GM23338 (cell line): ENCODE measurements at places on chromosomes 7 and 10. TPM values are rescaled to one million over a fixed set of nuclear protein-coding genes. Genes with fewer than 3 reads are reported as not detected.

DNA sequence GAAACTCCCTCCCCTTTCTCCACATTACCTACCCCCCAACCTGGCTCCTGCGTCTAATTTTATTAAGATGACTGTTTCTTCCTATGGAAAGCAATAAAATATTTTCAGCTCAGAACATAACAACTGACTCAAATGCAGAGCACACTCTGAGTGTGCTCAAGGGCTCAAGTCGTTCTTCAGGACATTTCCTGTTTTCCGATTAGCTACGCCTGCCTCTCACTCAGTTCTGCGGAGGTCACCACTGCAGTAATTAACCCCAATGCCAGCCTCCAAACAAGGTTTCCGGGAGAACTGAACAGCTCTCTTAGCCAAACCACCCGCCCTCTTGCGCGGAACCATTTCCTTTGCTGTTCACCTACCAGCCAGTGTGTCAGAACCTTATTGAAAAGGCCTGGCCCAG lies 19.3 kb downstream of the MYOF start:
- no peak for DNase-seq

GRCh38 chr7:23123007-23123406 lies 17.4 kb downstream of the KLHL7 start:
- no peak for DNase-seq

CARD11 gene
- total RNA-seq: 29.0 and 32.9 TPM in 2 replicates

GRCh38 chr10:43389867-43390266 lies 18.4 kb downstream of the FXYD4 start:
- no peak for DNase-seq

- DNase-seq: no peak
These were observed 146.8 kb downstream of the OTUD1 start for GRCh38 chr10:23585666-23586065.

DNA sequence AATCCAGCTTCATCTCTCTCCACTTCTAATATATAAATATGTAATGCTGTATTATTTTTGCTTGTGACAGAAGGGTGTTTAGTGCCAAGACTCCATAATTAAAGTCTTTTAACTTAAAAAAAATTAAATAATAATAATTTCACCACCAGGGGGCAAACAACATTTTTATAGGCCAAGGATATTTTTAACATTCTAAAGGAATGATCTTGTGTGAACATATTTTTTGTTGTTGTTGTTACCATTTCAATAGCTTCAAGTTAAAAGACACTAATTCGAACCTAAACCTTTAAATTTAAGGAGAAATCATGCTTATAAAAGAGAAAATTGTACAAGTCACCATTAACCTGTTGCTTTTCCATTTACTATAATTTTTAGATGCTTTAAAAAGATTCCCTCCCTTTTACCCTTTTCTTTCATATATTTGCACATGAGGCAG lies 7.5 kb upstream of the DNAJC1 start:
- DNase-seq: peak; percentile 38

GRCh38 chr10:101609481-101609880 lies 21.4 kb downstream of the DPCD start:
- no peak for DNase-seq

DNA sequence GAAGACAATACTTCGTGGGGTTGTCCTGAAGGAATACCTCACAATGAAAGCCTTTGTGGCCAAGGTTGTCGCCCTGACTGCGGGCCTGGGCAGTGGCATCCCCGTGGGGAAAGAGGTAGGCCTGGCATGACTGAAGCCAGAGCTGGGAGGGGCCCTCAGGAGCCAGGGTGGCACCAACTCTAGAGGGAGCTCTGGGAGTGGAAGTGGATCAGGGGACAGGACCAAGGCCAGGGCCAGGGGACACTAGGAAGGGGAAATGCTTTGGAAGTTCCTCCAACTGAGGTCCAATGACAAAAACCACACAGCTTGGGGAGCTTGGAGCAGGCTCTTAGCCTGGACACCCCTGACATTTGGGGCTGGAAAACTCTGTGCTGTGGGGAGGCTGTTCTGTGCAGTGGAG lies 5.8 kb downstream of the CLCN1 start:
- no peak for DNase-seq

DNA sequence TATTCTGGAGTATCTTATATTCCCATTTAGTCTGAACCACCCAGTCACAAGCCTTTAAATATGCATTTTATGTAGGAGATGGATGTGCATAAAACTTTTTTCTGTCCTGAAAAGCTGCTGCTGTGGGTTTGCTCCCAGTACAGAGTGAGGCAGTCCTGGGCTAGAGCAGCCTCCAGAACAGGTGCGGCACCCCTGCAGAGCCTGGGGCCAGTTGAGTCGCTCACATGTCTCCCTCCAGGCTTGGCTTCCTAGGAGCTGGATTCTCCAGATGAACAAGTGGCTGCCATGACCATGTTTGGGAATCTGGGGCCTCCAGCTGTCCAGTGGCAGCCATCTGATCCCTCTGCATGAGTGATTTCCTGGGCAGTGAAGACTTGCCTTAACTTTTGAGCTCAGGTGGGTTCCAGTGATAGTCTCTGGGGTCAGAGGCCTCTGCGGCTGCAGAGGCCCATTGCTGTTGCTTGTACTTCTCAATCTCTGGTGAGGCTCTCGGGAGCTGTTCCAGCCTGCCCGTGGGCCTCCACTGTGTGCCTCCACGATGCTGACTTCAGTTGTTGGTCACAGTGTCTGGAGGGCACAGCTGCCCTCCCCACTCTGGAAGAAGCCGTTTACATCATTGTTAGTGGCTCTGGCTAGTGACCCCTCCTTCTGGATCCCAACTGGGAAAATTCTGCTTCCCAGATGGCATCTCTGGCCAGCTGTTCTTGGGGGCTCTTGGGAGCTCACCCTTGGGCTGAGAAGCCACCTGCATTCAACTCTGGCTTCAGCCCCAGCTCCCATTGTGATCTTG lies 120.4 kb downstream of the EMX2 start:
- no peak for DNase-seq

- no peak for DNase-seq
These were observed 448 bp upstream of the PTER start for GRCh38 chr10:16436367-16436757.

- DNase-seq: no peak
These were observed 851.8 kb downstream of the XPNPEP1 start for GRCh38 chr10:109071539-109071938.

- DNase-seq: no peak
These were observed 48.3 kb downstream of the PROSER2 start for GRCh38 chr10:11871466-11871865.

GRCh38 chr10:99085358-99085757 lies 150.3 kb downstream of the HPSE2 start:
- no peak for DNase-seq

DNA sequence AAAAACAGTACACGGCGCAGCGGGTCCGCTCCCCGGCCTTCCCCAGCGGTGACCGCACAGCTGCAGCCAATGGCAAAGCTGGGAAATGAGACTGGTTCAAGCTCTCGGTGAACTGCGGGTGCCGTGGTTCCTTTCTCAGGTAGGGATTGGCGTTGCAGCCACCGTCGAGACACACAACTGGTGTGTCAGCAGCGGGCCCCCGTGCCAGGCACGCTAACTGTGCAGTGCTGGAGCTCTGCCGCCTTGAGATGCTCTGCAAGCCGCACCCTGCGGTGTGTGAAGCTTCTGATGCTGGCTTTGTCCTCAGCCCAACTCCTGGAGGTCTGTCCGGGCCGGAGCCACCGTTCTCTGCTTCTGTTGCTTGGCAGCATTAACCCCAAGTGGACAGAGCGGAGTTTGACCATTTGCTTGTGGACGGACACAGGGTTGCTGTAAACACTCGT lies 20.6 kb upstream of the NKX6-2 start:
- no peak for DNase-seq

GRCh38 chr7:99143853-99144672 lies at the start of gene SMURF1:
Gene SMURF1 (minus strand): TSS chr7:99144108. CDS start chr7:99143780, 328 bp downstream.
- peak; percentile 78 for DNase-seq

- no peak for DNase-seq
These were observed 45.0 kb upstream of the PRR15 start for GRCh38 chr7:29518616-29519015.

CAV1 gene
- 16.0 and 22.5 TPM in 2 replicates for total RNA-seq

GRCh38 chr10:75281974-75282373 lies 46.2 kb upstream of the COMTD1 start:
- DNase-seq: no peak

VDAC2 gene
- total RNA-seq: 242 and 282 TPM in 2 replicates

DNA sequence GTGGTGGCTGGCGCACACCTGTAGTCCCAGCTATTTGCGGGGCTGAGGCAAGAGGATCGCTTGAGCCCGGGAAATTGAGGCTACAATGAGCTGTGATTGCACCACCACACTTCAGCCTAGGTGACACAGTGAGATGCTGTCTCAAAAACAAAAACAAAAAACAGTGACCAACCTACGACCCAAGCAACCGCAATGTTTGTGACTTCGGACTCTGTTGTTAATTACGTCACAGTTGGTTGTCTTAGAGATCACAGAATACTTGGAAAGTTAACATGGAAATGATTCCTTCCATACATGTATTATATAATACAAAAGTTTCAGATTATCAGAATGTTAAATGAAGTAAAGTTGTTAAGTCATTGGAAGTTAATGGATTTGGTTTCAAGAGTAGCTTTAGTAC lies 106.2 kb downstream of the REEP3 start:
- no peak for DNase-seq

GRCh38 chr10:633279-634245 lies 55.9 kb downstream of the DIP2C start:
- DNase-seq: no peak

- peak; percentile 91 for DNase-seq
These were observed 421.4 kb downstream of the SDK1 start for GRCh38 chr7:3722396-3722922.

GLCCI1 gene
- total RNA-seq: 15.5 and 15.7 TPM in 2 replicates

DNA sequence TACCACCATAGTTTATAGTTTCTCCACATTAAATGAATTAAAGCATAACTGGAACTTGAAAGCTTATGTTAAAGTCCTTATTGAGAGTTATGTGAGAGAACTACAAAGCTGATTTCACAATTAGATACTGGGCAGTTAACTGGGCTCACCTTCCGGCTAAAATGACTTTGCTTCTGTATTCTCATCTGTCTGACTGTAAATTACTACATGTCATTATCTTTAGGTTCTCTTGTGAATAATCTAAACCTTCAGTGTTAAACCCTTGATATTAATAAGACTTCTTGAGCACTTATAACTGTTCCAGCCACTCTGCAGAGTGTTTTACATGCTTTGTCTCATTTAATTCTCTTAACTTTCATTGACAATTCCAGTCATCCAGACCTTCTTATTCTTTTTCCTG lies 3.9 kb downstream of the KLHL7 start:
- no peak for DNase-seq

TLX1 gene
- total RNA-seq: not detected in 2 replicates

DNA sequence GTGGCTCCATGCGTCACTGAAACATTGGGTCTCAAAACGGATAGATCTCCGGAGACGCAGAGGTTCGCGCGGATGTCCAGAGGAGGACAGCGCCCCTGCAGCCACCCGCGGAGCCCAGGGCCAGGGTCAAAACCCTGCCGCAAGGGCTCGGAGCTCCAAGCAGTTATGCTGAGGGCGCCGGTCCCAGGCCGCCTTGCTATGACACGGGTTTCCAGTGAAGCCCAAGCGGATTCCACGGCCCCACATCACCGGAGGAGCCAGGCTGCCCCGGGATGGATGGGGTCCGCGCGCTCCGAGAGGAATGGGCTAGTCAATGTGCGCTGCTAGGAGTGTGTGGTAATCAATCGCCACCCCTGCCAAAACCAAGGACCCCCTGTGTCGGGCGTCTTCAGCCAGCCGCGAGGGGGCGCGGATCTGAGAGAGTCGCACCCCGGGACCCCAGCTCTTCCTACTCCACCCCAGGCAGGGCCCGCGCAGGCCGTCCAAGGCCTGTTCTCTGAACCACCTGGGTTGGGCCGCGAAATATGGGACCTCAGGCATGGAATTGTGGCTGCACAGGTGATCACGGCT lies 5.6 kb upstream of the EMX2 start:
- DNase-seq: peak; percentile 76

DNA sequence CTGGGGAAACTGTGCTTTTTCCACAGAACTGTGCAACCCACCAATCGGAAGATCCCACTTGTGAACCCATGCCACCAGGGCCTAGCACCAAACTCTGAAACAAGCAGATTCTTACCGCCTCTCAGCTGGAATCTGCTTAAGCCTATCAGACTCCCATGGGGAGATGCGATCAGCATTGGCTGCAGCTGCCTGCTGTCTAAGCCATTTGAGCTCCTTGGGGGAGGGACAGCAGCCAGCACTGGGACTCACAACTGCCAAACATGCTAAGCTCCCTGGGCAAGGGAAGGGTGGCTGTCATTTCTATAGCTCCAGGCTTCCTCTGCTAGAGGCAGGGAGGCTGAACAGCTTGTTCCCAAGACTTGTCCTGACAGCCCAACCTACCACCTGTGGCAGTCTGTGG lies 283.8 kb downstream of the CDK14 start:
- DNase-seq: no peak

TAS2R60 gene
- total RNA-seq: 4.0 and 5.0 TPM in 2 replicates

SLIT1 gene
- total RNA-seq: 1.7 and 2.0 TPM in 2 replicates

RNF148 gene
- 0.23 and 2.2 TPM in 2 replicates for total RNA-seq

TMEM236 gene
- total RNA-seq: 0.03 and 0.04 TPM in 2 replicates

OR2A12 gene
- not detected in 2 replicates for total RNA-seq

CRHR2 gene
- total RNA-seq: 0.14 and 0.23 TPM in 2 replicates

- no peak for DNase-seq
These were observed 967 bp downstream of the ADARB2 start for GRCh38 chr10:1736144-1736971.

DNA sequence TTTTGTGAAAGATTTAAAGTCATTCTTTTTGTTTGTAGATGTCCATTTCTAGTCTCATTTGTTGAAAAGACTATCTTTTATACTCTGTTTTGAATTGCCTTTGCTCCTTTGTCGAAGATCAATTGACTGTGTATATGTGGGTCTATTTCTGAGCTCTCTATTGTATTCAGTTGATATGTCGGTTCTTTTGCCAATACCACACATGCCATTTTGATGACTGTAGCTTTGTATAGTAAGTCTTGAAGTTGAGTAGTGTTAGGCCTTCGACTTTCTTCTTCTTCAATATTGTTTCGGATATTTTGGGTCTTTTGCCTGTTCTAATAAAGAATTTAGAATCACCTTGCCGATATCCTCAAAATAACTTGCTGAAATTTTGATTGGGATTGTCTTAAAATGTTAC lies 104.5 kb downstream of the CCSER2 start:
- DNase-seq: no peak

- DNase-seq: peak; percentile 65
These were observed at the start of gene ZC3HAV1L for GRCh38 chr7:139035586-139036353. Gene ZC3HAV1L (minus strand): TSS chr7:139036042. CDS start chr7:139036017, 25 bp downstream.

DNA sequence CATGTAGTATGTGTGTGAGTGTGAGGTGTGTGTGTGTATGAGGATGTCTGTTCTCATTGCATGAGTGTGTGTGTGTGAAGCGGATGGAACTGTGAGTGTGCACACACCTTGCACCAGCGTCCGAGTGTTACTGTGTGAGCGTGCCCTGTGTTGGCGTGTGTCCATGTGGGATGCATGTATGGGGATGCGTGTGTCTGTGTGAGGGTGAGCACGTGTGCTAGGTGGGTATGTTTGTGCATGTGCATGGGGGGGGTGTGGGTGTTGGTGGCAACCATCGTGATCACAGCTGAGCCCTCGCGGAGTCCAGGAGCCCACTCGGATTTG lies 6.4 kb downstream of the KNDC1 start:
- no peak for DNase-seq
